ENCODE measurements at places on chromosomes 4 and X. TPM values are rescaled to one million over a fixed set of nuclear protein-coding genes. Genes with fewer than 3 reads are reported as not detected.

Gene HSFX3
- not detected for total RNA-seq

Gene SLC9B1
- 0.45 TPM for total RNA-seq

Gene WDR19
- total RNA-seq: 77.4 TPM

Gene CABS1
- not detected for total RNA-seq

Gene MAGEB17
- total RNA-seq: 0.39 TPM

- peak; percentile 8 for DNase-seq
These were observed 44.9 kb downstream of the ZNF182 start for GRCh38 chrX:47958761-47959342.

DNA sequence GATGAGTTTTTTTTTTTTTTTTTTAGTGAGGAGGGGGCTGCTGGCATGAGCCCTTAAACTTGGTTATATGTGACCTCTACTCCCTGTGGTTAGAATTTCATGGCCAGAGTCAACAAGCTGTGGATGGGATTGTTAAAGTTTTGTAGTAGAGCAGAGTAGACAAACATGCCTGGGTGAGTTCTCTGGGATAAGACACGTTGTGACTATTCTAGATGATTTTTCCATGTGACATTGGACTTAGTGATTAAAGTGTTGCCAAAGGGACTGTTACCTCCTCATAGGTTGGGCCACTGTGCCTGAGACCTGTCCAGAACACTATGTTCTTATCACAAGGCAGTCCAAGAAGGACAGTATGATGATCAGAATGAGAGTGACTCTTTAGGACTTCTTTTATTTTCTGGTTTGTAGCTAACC is 28.8 kb upstream of the ALB start:
- DNase-seq: no peak

DNA sequence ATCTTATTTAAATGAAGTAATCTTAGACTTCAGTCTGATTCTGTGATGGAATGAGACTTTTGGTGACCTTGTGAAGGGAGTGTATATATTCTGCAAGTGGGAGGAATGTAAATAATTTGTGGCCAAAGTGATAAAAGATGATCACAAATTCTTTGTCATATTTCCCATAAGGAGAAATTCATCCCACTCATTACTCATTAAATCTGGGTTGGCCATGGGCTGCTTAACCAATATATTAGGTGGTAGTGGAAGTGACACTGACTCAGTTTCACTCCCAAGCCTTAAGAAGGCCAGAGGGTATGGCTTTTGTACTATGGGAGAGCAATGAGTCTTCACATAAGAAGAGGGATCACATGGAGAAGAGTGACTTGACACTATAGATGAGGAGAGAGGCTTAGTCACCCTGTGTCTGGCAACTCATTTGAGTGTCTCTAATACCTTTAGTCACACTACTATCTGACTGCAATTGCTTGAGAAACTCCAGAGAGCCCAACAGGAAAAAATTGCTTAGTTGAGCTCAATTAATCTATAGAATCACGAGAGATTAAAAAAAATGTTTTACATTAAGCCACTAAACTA is 408.2 kb upstream of the PITX2 start:
- DNase-seq: no peak

DNA sequence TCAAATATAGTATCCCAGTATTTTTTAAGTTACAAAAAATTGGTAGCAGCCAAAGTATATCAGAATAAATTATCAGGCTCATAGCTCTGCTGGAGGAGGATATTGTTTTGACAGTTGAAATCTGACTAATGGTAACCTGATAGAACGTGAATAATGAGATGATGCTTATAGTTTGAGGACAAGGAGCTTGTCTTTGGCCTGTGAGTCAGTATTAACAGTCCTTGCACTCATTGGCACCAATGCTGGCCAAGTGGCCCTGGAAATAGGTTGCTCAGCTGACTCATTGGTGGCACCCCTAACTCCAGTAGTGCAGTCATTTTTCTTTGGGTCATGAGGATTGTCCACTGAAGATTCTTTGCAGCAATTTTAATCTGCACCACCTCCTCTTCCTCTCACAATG is 203.3 kb upstream of the JADE1 start:
- no peak for DNase-seq

DNA sequence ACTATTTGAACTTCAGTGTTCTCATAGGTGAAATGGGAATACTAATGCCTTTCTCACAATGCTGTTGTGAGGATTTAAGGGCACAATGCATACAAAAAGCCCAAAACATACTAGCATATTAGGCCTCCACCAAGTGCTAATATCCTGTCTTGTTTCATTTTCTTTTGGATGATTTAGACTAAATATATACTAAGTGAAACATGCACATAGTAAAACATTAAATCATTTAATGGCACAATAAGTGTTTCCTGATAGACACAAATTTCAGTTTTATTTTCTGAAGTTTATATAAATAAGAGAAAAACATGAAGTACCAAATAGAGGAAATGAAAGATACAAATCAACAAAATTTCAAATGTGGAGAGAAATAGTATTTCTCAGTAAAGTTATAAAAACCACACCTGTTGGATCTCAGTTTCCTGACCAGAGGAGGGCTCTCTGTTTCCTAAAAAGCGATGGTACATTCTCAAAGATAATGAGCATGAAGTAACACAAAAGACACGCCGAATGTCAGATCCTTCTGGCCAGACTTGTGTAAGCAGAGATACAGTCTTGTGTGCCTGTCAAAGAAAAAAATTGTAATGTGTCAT is 25.1 kb downstream of the DDX60 start:
- no peak for DNase-seq

DNA sequence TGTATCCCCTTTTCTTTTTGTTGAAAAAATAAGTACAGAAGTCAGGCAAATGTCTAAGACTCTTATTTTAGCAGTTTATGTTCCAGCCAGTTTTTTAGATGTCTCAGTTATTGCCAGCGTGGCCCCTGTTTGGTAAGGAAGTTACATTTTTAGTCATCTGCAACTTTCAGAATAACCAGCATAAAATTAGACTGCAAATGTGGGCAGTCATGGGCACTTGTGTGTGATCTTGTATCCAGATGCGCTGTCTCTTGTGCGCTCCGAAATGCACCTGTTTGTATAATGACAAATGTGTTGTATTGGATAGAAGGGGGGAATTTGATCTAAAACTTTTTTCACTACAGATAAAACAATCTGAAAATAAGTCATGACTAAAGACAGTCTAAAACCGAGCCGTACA is 44.3 kb upstream of the CLCN4 start:
- DNase-seq: no peak

GRCh38 chr4:3071811-3072210 is 2.5 kb downstream of the HTT-AS start:
- no peak for DNase-seq

DNA sequence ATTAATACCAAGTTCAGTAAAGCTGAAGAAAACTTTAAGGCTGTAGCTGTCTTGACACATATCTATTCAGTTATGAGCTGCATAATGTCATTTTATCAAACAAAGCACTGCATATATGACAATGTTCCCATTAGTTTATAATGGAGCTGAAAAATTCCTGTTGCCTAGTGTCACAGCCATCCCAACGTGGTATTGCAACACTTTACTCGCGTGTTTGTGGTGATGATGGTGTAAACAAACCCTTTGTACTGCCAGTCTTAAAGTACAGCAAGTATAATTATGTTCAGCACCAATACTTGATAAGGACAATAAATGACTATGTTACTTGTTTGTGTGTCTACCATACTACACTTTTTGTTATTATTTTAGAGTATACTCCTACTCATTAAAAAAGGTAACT is 1415.6 kb upstream of the PCDH7 start:
- no peak for DNase-seq

DNA sequence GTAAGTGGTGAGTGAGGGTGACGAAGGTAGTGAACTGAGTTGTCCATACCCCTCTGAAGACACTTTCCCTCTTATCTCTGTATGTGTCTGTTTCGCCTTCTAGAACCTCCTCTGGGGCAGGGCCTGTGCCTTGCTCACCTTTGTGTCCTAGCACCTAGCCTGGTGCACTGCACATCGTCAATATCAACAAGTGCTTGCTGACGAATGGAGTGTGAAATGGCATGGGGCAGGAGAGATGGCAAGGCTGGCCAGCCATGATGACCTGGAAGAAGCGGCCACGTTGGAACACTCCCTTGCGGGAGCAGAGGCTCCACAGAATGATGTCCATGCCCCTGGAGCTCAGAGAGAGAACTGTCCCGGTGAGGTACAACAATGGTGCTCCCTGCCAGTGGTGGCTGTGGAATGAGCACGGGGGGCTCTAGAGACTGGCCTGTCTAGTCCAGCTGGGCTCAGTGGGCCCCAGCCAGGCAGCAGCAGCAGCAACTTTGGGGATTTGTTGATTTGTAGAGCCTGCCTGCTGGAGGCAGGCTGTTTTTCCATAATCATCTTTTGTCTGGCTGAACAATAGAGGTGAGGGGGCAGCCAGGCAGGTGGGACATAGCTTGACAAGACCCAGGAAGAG is 112.2 kb upstream of the PJA1 start:
- no peak for DNase-seq

- no peak for DNase-seq
These were observed 47.7 kb downstream of the SNX25 start for GRCh38 chr4:185257086-185257485.

GRCh38 chr4:27010334-27010940 is 149.8 kb downstream of the STIM2 start:
- DNase-seq: peak; percentile 47

GRCh38 chrX:97096385-97096784 is 212.7 kb downstream of the RPA4 start:
- DNase-seq: no peak

GRCh38 chr4:182449186-182449929 is 206.2 kb downstream of the TENM3 start:
- DNase-seq: no peak

DNA sequence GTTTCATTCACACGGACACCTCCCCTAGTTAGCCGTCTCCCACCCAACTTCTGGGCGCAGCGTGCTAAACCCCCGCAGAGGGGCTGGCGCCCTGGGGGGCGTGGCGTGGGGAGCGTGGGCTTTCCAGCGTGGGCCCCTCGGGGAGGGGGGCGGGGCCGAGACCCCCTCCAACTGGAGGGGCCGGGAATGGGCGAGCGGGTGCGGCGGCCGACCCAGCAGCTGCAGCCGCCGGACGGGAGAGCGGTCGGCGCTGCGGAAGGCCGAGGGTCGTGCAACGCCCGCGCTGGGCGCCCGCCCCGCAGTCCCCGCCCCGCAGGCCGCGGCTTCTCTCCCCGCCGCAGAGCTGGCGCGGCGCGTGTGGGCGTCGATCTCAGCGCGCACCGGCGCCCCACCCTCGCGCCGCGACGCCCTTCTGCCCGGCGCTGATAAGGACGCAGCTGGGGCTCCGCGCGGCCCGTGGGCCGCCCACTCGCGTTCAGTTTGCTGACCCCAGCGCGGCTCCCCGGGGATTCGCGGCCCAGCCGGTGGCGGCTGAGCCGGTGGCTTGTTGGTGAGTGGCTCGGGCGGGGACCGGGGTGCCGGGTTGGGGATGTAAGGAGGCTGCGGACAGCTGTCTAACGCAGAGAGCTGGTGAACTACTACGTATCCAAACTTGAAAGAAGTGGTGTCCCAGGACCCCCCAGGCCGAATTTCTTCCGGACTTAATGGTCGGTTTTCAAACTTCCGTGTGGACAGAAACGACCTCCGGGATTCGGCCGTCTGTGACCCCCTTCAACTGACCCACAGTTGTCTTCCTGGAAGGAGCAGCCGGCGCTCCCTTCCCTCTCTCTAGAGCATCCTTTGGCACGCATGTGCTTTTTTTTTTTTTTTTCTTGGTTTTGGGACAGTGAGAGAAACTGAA is 1.5 kb downstream of the FHDC1 start:
- DNase-seq: peak; percentile 38

- DNase-seq: no peak
These were observed 83.2 kb upstream of the IL1RAPL2 start for GRCh38 chrX:104482757-104483156.

GRCh38 chr4:16196482-16197393 is 29.5 kb downstream of the TAPT1 start:
- no peak for DNase-seq

DNA sequence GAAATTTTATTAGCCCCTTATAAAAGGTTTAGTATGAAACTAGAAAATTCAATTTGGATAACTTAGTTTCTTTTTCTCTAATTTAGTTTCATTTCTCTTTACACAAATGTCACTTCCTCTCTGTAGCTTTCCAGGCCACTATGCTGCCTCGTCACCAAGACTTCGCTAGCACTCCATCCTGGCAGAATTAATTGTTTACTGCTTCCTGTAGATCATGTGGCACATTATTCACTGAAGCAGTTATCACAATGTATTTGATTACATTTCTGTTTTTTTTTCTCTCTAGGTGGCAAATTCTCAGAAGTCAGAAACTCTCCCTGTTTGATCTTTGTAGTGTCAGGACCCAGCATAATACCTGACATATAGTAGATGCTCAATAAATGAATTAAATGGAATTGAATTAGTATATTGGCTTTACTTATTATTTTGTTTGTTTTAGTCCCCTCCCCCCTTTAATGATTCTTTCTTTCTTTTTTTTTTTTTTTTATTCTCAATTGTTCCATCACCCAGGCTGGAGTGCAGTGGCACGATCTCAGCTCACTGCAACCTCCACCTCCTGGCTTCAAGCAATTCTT is 9.3 kb upstream of the SAT1 start:
- no peak for DNase-seq

- DNase-seq: peak; percentile 3
These were observed 32.4 kb downstream of the PRDX4 start for GRCh38 chrX:23699636-23700194.

DNA sequence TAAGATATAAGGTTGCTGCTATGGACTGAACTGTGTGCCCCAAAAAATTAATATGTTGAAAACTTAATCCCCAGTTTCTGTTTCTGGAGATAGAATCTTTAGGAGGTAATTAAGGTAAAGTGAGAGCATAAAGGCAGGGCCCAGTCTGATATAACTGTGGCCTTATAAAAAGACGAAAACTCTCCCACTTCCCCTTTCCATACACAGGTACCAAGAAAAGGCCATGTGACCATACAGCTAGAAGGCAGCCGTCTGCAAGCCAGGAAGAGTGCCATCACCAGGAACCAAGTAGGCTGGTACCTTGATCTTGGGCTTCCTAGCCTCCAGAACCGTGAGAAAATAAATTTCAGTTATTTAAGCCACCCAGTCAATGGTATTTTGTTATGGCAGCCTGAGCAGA is 550.3 kb downstream of the SMARCA1 start:
- DNase-seq: no peak

GRCh38 chr4:174352061-174352819 is 68.5 kb downstream of the CEP44 start:
- no peak for DNase-seq

DNA sequence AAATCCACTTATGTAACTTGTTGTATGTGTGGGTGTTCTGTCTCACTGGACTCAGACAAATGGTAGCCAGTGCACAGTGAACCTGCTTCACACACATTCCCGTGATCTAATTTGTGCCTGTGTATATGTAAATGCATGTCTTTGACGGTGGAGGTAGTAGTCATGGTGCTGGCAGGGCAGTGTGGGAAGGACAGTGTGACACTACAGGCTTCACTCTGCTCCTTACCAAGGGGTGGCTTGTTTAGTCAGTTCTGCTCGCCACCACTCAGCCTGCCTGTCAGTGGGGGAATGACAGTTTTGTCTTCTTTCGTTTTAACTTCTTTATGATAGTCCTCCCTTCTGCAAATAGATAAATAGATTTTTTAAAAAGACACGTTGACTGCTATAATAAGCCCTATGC is 17.7 kb upstream of the PAQR3 start:
- no peak for DNase-seq

GRCh38 chrX:71974916-71975315 is 64.3 kb downstream of the NHSL2 start:
- no peak for DNase-seq

All from thyroid gland (tissue), 4 donors.